Activated CD4-positive, alpha-beta T cell treated with anti-CD3 and anti-CD28 coated beads for 36 hours (primary cell): ENCODE measurements at places on chromosomes 2 and 18. TPM values are rescaled to one million over a fixed set of nuclear protein-coding genes. Genes with fewer than 3 reads are reported as not detected.

DNA sequence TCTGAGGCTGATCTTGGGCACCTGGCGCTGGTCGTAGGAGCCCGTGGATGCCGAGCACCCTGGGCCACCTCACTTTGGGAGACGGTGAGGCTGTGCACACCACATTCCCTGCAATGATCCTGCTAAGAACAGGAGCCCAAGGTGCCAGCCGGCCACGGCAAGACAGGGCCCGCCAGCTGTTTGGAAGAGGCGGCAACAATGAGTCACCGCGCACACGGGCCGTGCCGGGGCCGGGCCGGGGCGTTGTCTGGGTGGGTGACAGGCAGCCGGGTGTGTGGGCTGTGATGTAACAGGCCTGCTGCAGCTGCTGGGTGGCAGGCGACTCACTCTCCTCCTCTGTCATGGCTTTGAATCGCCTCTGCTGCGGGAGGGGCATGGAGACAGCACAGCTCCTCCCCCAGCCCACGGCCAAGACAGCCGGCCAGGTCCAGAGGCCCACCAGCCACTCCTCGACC, 49.7 kb upstream of the ODC1 start:
- no peaks in the 10 kb centered on the region for H3K36me3 ChIP-seq
- H3K4me3 ChIP-seq = no peak overlapping the region
- H3K4me1 ChIP-seq = peaks cover 33% of the 10 kb centered on the region

- H3K36me3 ChIP-seq = no peaks in the 10 kb centered on the region
- H3K4me3 ChIP-seq = no peak overlapping the region
- no peak for DNase-seq
- no peaks in the 10 kb centered on the region for H3K4me1 ChIP-seq
- no peaks in the 10 kb centered on the region for H3K27me3 ChIP-seq
Measured at GRCh38 chr2:133139847-133140533, 428.3 kb downstream of the NCKAP5 start.

DNA sequence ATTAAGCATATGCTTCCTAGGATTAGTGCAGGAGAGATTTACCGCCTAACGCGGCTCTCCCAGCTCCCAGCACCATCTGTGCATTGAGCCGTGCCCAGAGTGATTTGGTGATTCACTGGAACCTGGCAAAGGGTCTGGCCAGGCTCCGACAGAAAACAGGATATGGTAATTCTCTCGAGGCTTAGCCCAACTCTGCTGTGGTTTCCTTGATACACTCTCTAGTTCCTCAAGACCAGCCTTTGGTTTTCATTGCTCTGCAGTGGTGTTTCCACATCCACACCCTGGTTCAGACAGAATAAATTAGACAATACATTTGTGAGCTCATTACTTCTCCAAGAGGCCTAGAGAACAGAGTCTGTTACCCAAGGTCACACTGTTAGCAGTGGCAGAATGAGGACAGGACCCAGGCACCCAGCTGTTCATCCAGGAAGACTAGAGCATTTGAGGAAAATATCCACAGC, 23.0 kb upstream of the SMAD2 start:
- H3K27ac ChIP-seq = no peak overlapping the region
- H3K36me3 ChIP-seq = no peaks in the 10 kb centered on the region
- no peak overlapping the region for H3K4me3 ChIP-seq
- DNase-seq = peak; percentile 32
- peaks cover 10% of the 10 kb centered on the region for H3K4me1 ChIP-seq
- no peaks in the 10 kb centered on the region for H3K27me3 ChIP-seq

Gene HOXD11
- total RNA-seq = not detected

Gene ALPP
- total RNA-seq = not detected
